ENCODE measurements at places on chromosomes 2 and 18.

DNA sequence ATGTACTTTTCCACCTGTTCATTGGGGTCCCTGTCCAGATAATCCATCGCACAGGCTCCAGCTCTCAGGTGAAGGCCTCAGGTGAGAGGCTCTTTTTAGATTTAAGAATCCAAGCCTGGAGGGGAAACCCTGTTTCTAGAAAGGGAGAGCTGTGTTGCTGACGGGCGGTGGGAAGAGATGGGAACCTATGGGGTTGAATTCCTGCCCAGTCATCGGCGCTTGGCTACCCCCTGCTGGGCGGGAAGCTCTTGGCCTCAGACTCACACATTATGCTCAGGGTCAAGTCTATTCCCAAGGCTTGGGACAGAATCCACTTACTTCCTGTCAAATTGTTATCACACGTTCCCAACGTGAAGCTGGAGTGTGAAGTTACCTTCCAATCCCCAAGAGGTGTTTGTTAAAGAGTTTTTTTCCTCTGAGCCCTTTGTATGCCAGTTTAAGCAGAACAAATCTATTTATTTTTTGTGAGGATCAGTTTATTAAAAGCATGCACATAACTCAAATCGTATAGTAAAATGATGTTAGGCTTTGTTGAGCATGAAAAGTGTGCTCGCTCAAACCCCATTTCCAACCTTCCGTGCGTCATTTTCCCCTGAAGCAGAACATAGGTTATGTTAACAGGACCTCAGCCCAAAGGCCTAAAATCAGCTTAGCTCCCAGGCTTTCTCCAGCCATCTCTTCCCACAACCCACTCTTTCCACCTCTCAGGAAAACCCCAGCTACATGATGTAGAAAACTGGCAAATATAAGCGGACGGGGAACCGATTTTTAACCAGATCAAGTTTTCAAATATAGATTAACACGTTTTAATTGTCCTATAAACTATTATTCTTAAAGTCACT, 181.7 kb upstream of the ETAA1 start:
- no peak for DNase-seq

DNA sequence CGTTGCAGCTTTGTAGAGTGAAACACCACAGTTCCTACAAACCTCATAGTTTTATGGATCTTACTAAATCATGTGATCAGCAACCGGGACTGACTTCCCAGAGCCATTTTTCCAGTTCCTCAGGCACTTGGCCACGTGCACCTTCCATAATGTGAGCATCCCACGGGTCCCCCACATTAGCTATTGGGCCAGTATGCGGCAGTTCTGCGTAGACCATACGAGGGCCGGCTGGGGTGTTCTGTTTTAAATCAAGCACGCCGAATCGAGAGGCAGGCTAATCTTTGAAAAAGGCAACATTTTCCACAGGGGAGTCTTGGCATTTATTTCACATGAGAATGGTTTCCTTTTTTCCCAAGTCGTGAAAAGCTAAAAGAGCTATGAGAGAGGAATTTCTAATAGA, 135.6 kb upstream of the CCDC195 start:
- DNase-seq: no peak

DNA sequence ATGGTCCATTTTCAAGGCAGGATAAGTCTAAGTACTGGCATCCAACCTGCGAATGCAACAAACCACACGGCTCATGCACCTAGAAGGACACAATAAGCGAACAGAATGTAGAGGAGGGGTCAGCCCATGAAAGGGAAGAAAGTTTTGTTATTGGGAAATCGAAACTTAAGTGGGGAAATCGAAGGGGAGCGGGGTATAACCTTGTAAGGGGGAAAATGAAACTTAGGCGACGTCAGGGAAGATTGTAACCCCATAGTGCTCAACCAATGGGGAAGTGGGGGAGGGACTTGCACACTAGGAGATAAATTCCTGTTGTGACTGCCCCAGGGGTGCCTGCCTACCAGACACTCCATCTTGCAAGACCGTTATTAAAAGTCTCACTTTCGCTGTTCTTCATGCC, 15.6 kb upstream of the OTOF start:
- no peak for DNase-seq

- no peak for DNase-seq
These were observed 32.9 kb downstream of the KCNE4 start for GRCh38 chr2:223084873-223085272.

GRCh38 chr2:228763379-228763981, 507.6 kb downstream of the PID1 start:
- DNase-seq: no peak

Data from suprapubic skin (tissue), 4 donors.